ENCODE measurements at places on chromosomes 13 and 19. TPM values are rescaled to one million over a fixed set of nuclear protein-coding genes. Genes with fewer than 3 reads are reported as not detected.

LRP3 gene
- 50.1 TPM for total RNA-seq

SIGLEC5 gene
- total RNA-seq, result not detected

GRCh38 chr13:98772794-98773452 is 20.5 kb upstream of the SLC15A1 start:
- no peak for DNase-seq
- H3K36me3 ChIP-seq, result no peaks in the 10 kb centered on the region
- H3K27me3 ChIP-seq, result peaks cover 10% of the 10 kb centered on the region
- H3K4me3 ChIP-seq, result no peak overlapping the region

- DNase-seq, result no peak
- peaks cover 16% of the 10 kb centered on the region for H3K4me1 ChIP-seq
- H3K27ac ChIP-seq, result no peak overlapping the region
- H3K4me3 ChIP-seq, result no peak overlapping the region
- no peaks in the 10 kb centered on the region for H3K36me3 ChIP-seq
Observed at GRCh38 chr13:91203430-91203829, 144.1 kb upstream of the MIR17HG start.

GRCh38 chr13:106440866-106441265 is 94.6 kb downstream of the EFNB2 start:
- peaks cover 13% of the 10 kb centered on the region for H3K27me3 ChIP-seq
- H3K36me3 ChIP-seq, result no peaks in the 10 kb centered on the region
- peaks cover 4% of the 10 kb centered on the region for H3K4me1 ChIP-seq
- H3K4me3 ChIP-seq, result no peak overlapping the region
- H3K27ac ChIP-seq, result peak overlapping the region; percentile 9
- DNase-seq, result no peak

SLITRK6 gene
- 3.6 TPM for total RNA-seq

DNA sequence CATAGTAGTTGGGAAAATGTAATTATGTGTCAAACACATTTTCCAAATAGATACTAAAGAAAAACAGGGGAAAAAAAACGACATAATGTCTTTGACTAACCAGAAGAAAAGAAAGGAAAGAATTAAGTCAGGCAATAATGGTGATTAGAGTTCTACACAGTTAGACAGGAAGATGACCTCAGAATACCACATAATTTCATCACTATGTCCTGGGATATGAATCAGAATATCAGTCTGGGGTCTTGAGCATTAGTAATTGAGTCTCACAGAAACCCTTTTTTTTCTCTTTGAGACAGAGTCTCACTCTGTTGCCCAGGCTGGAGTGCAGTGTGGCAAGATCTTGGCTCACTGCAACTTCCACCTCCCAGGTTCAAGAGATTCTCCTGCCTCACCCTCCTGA is 503.4 kb downstream of the SLITRK1 start:
- H3K4me1 ChIP-seq, result peaks cover 5% of the 10 kb centered on the region
- H3K27ac ChIP-seq, result no peak overlapping the region
- no peaks in the 10 kb centered on the region for H3K36me3 ChIP-seq
- DNase-seq, result no peak

ZNF667 gene
- not detected for total RNA-seq

GRCh38 chr19:10290357-10290875 is 664 bp downstream of the ICAM5 start:
- DNase-seq, result no peak
- H3K27me3 ChIP-seq, result peaks cover 96% of the 10 kb centered on the region
- no peak overlapping the region for H3K27ac ChIP-seq
- H3K4me1 ChIP-seq, result peaks cover 7% of the 10 kb centered on the region
- H3K36me3 ChIP-seq, result no peaks in the 10 kb centered on the region
- peak overlapping the region; percentile 21 for H3K4me3 ChIP-seq

DNA sequence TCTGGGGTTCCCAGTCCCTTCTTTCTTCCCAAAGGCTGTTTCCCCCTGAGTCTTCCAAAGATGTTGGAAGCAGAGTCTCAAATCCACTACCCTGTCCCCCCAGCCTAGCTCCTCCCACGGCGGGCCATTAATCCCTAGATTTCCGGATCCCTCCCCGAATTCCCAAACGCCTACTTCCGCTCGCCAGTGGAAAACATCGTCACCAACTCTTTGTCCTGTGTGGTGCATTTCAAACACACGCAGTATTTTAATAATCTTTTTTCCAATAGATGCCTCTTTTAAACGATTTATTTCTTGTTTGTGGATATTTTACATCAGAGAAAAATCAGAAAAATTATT is 610 bp downstream of the ZNF791 start:
- H3K27me3 ChIP-seq, result no peaks in the 10 kb centered on the region
- peaks cover 15% of the 10 kb centered on the region for H3K36me3 ChIP-seq
- peaks cover 3% of the 10 kb centered on the region for H3K4me1 ChIP-seq
- peak overlapping the region; percentile 100 for H3K27ac ChIP-seq
- peak; percentile 29 for DNase-seq

TNFAIP8L1 gene
- total RNA-seq, result 8.5 TPM

DNA sequence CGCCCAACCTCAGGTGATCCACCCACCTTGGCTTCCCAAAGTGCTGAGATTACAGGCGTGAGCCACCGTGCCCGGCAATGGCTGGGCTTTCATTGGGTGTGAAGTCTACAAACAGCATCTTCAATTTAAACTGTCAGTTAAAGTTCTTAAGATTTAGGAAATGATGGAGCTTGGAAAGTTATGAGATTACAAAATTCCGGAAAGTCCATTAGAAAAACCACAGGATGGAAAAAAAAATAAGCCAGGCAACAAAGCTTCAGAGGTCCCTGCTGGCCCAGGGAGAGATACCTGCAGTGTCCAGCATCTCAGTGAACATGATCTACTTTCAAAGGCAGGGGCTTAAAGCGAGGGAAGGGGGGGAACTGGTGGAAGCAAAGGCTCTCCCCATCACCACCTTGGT is 4.6 kb upstream of the ZNF587B start:
- peaks cover 65% of the 10 kb centered on the region for H3K4me1 ChIP-seq
- peak overlapping the region; percentile 49 for H3K27ac ChIP-seq
- H3K27me3 ChIP-seq, result no peaks in the 10 kb centered on the region
- peaks cover 25% of the 10 kb centered on the region for H3K36me3 ChIP-seq

COX7A1 gene
- total RNA-seq, result not detected

GRCh38 chr19:38650911-38651584 is 3.6 kb downstream of the ACTN4 start:
- H3K27me3 ChIP-seq, result no peaks in the 10 kb centered on the region
- H3K4me1 ChIP-seq, result peaks cover 71% of the 10 kb centered on the region
- peaks cover 2% of the 10 kb centered on the region for H3K36me3 ChIP-seq
- H3K4me3 ChIP-seq, result peak overlapping the region; percentile 99
- DNase-seq, result no peak

DNA sequence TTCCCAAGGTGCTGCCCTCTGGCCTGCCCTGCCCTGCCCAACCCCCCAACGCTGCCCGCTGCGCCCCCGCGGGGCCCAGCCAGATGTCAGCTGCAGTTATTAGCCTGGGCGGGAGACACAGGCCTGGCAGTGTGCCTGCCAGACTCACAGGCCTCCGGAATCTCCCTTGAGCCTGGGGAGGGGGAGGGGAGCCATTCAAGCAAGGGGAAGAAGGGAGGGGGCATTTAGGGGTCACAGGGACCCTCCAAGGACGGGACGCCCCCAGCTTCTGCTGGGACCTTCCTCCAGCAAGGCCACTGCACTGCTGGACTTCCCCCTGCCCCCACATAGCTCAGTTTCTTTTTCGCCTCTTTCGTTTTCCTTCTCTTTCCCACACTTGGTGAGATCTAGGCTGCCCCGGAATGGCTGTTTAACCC is 2.6 kb upstream of the JUNB start:
- no peak overlapping the region for H3K4me3 ChIP-seq
- no peak for DNase-seq
- H3K27me3 ChIP-seq, result peaks cover 15% of the 10 kb centered on the region
- H3K27ac ChIP-seq, result peak overlapping the region; percentile 72
- H3K4me1 ChIP-seq, result peaks cover 16% of the 10 kb centered on the region

GRCh38 chr19:38478273-38478971 is 44.9 kb downstream of the RYR1 start:
- no peaks in the 10 kb centered on the region for H3K4me1 ChIP-seq
- H3K36me3 ChIP-seq, result no peaks in the 10 kb centered on the region
- H3K27ac ChIP-seq, result no peak overlapping the region
- H3K27me3 ChIP-seq, result peaks cover 6% of the 10 kb centered on the region

- H3K36me3 ChIP-seq, result peaks cover 1% of the 10 kb centered on the region
- no peak for DNase-seq
- peak overlapping the region; percentile 88 for H3K27ac ChIP-seq
- peaks cover 31% of the 10 kb centered on the region for H3K27me3 ChIP-seq
Observed at GRCh38 chr19:5436948-5437306, 18.3 kb upstream of the ZNRF4 start.

DNA sequence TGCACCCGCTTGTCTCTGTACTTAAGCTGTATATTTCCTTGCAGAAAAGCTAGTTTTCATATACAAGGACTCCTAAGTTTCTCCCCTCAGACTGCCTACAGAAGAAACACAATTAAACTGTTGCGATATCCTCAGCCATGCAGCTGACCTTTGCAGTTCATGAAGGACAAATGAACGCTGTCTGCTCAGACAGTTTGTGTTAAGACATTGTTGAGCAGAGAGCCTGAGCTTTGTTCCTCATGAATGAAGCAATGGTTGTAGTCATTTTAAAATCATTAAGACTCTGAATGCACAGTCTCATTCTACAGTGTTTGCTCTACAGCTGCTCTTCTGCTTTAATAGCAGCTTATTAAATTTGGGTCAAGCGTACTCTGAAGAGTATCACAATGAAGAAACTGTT is 23.2 kb upstream of the MAB21L1 start:
- peaks cover 2% of the 10 kb centered on the region for H3K36me3 ChIP-seq
- no peak for DNase-seq
- no peak overlapping the region for H3K27ac ChIP-seq
- no peak overlapping the region for H3K4me3 ChIP-seq
- peaks cover 13% of the 10 kb centered on the region for H3K4me1 ChIP-seq
- no peaks in the 10 kb centered on the region for H3K27me3 ChIP-seq

DNA sequence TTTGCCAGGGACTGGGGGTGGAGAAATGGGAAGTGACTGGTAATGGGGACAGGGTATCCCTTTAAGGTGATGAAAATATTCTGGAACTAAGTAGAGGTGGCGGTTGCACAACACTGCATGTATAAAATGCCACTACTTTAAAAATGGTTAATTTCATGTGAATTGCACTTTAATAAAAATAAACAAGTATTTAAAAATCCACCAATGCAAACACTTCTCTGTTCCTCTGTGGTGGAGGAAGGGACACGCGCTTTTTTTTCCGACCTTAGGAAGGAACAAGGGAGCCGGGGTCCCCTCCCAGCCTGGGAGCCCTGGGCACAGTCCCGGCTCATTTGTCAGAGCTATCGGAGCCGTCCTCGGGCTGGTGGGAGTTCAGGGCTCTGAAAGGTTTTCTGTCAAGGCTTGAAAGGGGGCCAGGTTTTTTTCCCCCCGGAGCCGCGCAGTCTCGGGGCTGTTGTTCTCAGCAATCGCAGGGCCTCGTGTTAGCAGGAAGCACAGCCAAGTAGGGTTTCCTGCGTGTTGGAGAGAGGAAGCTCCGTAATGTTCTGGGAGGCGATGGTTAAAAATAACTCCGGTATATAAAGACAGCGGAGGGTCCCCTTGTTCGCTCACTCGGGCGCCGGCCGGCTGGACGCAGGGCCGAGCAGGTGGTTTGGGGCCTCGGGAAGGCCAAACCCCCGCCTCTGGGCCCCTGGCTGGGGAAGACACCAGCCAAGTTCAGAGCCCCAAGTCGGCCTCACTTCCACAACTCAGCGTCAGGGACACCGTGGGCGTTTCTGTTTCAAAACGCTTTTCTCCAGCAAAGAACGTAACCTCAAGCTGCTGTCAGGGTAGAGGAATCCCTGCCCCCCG is 41.2 kb upstream of the KLF2 start:
- H3K36me3 ChIP-seq, result no peaks in the 10 kb centered on the region
- peak overlapping the region; percentile 89 for H3K27ac ChIP-seq
- peaks cover 10% of the 10 kb centered on the region for H3K27me3 ChIP-seq
- H3K4me3 ChIP-seq, result no peak overlapping the region
- H3K4me1 ChIP-seq, result peaks cover 2% of the 10 kb centered on the region

DNA sequence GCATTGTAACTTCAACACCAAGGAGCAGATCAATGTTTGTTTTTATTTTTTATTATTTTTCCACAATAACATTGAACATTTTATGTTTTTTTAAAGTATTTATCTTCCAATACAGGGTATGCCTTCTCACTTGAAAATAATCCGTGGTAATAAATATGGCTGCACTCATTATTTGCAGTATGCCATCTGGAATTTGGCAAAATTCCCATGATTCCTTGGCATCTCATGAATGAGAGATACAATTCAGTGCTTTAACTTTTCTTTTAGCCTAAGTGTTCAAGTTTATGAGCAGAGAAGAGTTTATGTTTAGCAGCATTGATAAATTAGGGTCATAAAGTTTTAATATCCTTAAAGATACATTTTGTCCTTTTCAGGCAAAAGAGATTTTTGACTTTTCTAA is 1109.6 kb upstream of the ATXN8OS start:
- no peak overlapping the region for H3K4me3 ChIP-seq
- H3K27me3 ChIP-seq, result no peaks in the 10 kb centered on the region
- no peaks in the 10 kb centered on the region for H3K36me3 ChIP-seq

DNA sequence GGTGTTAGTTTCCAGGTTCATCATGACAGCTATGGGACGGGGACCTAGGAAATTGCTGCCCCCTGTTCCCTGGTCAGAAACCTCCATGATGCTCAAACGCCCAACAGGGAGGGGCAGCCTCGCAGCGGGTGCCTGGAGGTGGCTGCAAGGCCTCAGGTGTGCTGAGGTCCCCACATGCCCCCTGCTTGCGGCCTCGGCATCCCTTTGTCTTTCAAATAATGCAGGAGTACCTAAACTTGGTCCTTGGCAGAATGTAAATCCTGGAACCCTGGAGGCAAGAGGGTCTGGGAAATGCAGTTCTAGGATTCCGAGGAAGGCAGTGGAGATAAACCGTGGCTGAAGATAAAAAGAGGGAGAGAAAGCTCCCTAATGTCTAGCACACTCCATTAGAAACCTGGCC is 52.4 kb downstream of the SKA3 start:
- no peak for DNase-seq
- no peak overlapping the region for H3K27ac ChIP-seq
- H3K4me1 ChIP-seq, result no peaks in the 10 kb centered on the region
- no peaks in the 10 kb centered on the region for H3K27me3 ChIP-seq
- no peaks in the 10 kb centered on the region for H3K36me3 ChIP-seq

GRCh38 chr19:13850910-13851733 is 25.8 kb upstream of the NANOS3 start:
- H3K27ac ChIP-seq, result peak overlapping the region; percentile 97
- peaks cover 19% of the 10 kb centered on the region for H3K4me1 ChIP-seq
- no peaks in the 10 kb centered on the region for H3K36me3 ChIP-seq
- H3K27me3 ChIP-seq, result no peaks in the 10 kb centered on the region
- no peak for DNase-seq

PSG5 gene
- total RNA-seq, result not detected

DNA sequence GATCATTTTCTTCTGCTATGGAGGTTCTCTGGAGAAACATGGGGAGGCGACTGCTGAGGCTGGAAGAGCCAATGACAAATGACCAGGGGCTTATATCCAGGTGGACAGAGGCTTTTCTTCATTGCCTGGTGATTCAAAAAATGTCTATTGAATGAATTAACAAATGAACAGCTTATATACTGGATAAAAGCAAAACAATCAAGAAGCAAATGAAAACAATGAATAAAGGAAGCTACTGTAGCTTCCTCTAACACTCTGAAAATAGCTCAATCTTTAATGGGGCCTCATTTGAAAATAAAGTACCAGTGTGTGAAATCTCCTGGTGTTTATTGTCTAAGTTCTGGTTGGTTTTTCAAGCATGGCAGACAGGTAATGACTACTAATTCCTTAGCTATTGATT is 167.5 kb upstream of the TMTC4 start:
- no peak overlapping the region for H3K27ac ChIP-seq
- no peak for DNase-seq
- H3K4me3 ChIP-seq, result no peak overlapping the region
- no peaks in the 10 kb centered on the region for H3K36me3 ChIP-seq
- H3K4me1 ChIP-seq, result peaks cover 2% of the 10 kb centered on the region

RDH8 gene
- not detected for total RNA-seq

ZNF559 gene
- 42.5 TPM for total RNA-seq
